ENCODE measurements at places on chromosomes 5 and 9.

GRCh38 chr9:109912726-109913460 is 132.9 kb downstream of the PALM2AKAP2 start:
- DNase-seq, result peak; percentile 91

DNA sequence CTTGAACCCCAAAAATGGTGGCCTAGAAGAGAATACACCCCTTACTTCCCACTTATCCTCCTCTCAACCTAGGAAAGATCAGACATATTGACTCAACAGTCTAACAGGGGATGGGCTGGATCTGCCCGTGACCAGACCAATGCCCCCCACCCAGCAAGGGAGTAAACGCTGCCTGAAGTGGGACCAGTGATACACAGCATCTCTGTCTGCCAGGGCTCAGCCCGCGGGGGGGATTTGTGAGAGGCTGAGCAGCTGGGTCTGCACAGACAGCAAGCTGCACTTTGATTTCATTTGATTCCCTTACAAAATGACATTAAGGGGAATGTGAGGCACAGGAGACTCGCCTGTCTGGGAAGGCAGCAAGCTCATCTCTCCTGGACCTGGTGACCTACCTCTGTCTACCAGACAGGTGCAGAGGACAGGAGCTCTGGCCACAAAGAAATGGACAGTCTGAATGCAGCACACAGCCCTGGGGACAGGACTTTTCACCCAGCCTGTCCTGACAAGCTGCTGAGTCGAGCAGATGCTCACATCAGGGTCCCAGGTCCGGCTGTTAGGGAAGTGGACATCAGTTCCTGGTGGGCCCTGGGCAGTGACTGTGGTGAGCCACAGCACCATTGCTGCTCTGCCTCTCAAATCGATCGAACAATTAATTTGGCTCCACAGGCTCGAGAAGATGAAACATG is 79.9 kb downstream of the RGS3 start:
- DNase-seq, result no peak

DNA sequence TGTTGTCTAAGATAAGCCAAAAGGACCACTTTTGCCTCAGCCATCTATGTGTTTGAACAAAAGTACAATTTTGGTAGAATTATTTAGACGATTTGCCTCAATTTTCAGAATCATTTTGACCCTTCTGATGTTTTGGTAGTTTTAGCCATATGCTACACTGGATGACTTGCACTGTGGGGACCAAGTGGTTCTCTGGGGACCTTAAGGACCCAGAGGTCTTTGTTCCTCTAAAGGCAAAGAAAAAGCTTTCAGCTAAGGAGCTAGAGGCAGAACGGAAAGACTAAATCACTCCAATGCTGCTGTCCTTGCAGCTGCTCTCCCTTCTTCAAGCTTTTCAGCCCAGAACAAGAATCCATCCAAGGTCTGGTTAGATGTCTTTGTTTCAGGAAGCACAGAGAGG is 51.0 kb upstream of the APC start:
- no peak for DNase-seq

GRCh38 chr5:94103514-94104245 is 362.3 kb upstream of the POU5F2 start:
- DNase-seq, result no peak

GRCh38 chr5:122195802-122196394 is 66.6 kb downstream of the ZNF474 start:
- peak; percentile 15 for DNase-seq

DNA sequence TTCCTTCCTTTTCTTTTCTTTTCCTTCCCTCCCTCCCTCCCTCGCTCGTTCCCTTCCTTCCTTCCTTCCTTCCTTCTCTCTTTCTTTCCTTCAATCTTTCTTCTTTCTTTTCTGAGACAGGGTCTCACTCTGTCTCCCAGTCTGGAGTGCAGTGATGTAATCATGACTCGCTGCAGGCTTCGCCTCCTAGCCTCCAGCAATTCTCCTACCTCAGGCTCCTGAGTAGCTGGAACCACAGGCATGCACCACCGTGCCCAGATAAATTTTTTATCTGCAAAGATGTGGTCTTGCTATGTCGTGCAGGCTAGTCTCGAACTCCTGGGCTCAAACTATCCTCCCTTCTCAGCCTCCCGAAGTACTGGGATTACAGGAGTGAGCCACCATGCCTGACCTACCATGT is 81.4 kb downstream of the SPATA31C2 start:
- no peak for DNase-seq

DNA sequence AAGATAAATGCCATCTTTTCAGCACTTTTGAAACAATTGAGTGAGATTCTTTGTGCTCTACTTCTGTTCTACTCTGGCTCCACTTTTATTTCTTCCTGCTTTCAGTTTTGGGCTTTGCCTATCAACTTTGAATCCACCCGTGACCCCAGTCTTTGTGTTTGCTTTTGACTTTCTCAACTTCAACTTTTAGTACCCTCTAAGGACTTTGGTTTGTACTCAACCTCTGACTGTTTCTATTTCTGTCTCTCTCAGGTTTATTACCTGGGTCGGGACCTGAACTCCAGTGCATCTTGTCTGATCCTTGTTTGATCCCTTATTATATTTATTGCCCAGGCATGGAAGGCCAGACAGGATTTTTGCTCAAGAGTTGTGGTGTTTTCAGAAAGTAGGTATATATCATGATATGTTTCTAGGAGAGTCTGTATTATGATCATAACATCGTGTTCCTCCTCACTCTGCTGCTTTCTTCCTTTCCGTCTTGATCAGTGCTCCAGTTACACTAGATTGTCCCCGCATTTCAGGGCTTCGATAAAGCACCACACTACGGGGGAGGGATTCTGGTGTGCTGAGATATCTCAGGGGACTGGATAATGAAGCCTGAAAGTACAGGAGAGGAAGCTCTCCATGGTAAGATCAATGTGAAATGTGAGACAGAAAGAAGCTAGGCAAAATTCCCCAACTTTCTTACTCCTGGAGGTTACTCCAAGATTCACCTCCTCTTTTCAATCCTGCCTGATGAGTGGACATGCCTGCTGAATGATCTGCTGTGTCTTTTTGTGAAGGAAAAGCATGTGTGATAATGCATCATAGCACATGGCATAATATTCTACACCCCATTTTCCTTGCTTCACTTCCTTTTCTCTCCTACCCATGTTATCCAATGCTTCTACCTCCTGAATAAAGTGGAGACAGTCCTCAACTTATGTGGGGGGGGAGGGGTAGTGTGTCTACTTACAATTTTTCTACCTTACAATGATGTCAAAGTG is 155.5 kb upstream of the GRIN3A start:
- no peak for DNase-seq

GRCh38 chr5:148840531-148840930 is 14.1 kb downstream of the ADRB2 start:
- DNase-seq, result no peak

GRCh38 chr9:72648324-72649126 is 127.1 kb downstream of the TMC1 start:
- DNase-seq, result no peak

DNA sequence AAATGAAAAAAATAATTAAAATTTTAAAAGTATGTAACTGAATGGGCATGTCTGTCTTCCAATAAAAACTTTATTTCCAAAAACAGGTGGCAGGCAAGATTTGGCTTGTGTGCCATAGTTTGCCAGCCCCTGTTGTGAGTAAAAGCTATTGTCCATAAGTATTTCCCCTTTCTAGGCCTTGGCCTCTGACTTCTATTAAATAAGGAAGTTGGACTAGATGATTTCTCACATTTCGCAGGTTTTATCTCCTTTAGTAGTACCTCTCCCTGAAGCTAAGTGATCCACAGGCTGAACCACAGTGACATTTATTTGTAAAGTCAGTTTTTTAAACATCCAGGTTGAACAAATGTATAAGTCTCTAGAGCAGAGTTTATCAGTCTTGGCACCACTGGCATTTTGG is 41.3 kb downstream of the RECK start:
- DNase-seq, result no peak

DNA sequence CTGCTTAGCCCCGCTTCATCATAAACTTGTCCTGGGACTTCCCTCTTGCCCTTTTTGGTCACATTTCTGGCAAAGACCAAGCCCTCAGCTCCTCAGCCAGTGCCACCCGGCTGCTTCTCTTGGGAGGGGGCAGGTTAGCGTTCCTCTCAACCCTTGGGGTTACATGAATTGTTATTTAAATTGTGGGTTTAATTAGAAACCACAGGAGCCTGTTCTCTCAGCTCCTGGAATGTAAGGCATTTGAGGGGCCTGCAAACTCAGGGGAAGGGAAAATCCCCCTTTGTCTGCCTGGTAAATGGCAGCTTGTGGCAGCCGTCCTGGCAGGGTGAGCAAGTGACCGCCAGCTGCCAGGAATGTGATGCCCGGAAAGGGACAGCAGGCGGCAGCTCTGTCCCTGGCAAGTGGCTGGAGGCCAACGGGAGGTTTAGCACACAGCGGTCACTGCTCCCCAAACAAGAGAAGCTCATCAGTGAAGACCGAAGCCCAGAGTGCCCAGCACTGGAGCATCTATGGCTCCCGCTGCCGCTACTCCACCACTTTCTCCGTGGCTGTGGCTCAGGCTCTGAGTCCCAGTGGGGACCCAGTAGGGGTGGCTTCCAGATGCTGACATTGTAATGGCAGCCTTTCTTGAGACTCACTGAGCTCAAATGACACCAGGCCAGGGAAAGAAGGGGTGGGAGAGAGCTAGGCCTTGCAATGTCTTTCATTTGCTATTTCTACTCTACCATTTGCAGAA is 51.7 kb downstream of the SHB start:
- peak; percentile 82 for DNase-seq

Data from retinal pigment epithelial cell (primary cell).